Kidney epithelial cell (primary cell): ENCODE measurements at places on chromosomes 7 and 10.

GRCh38 chr10:34814223-34814912, 728 bp downstream of the PARD3 start:
- no peak for DNase-seq

DNA sequence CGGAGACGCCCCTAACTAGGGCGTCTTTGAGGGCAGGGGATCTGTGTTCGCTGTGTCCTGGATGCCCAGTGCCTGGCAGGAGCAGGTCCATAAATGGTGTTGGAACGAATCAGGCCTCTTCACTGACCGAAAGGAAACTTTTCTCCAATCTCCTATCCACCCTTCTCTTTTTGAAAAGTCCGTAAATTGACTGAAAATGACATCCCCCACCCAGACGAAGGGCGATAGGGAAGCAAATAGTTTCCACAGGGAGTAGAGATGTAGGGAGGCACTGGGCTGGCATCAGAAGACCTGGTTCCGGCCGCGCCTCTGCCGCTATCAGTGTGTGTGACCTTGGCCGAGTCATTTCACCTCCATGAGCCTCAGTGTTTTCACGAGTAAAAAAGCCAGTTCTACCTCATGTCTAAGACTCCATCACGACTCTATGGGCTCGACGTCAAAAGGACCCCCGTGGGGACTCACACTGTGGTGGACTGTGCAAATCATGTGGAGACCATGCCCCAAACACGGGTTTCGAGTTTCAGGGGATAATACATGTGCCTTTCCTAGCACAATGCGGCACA, 497 bp upstream of the RAB11FIP2 start:
- DNase-seq: no peak

GRCh38 chr10:19577381-19577780, 238.9 kb upstream of the PLXDC2 start:
- DNase-seq: no peak

DNA sequence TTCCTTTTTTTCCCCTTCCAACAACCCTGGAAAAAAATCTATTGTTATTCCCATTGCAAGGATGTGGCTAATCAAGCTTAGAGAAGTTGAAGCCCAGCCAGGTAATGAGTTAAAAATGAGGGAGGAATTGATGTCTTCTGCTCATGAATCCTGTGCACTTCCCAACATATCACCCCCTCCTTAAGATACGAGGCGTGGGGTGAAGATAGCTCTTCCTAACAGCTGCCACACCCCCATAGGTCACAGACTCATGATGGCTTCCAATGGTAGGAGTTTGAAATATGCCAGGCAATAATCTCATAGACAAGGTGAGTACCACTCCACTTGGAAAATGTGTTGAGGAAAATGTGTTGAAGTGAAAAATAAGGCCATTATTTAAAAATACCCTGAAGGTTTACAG, 71.3 kb upstream of the HECW1 start:
- no peak for DNase-seq

DNA sequence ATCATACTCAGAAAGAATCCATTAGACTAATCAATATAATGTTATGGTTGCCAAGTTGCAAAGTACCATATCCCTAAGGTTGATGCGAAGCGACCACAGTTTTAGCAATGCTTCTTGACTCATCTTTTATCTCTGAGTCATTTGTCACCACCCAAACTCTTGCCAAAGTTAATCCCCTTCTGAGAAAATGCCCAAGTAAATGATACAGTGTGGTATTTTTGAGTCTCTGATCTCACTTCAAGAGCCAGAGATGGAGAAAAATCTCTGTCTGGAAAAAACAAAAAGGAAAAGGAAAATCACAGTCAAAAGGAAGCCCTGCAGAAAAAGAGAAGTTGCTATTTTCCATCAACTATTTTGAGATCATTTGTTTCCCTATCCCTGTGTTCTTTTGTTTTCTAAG, 26.7 kb upstream of the OTUD1 start:
- DNase-seq: peak; percentile 25

GRCh38 chr10:525565-526315, 163.7 kb downstream of the DIP2C start:
- DNase-seq: no peak

DNA sequence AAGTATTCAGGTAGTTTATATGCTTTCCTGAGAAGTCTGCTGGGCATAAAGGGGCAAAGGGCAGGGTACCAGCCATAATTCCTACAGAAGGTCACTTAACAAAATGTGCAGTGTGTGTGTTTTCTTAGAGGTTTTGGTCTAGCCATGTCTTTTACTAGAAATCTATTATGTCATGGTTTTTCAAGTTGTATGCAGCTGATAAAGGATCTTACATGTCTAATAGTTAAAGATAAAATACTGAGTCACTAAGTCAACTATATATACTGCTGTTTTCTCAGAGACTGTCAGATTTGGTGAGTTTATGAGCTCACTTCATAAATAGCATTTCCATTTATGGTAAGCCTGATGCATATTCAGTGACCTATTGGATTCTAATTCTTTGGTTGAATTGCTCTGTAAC, 7.7 kb downstream of the CASP2 start:
- DNase-seq: no peak

GRCh38 chr7:75559976-75560365, 67.9 kb downstream of the SPDYE5 start:
- DNase-seq: no peak

- DNase-seq: no peak
Observed at GRCh38 chr7:2843711-2844152, 376 bp downstream of the GNA12 start.

DNA sequence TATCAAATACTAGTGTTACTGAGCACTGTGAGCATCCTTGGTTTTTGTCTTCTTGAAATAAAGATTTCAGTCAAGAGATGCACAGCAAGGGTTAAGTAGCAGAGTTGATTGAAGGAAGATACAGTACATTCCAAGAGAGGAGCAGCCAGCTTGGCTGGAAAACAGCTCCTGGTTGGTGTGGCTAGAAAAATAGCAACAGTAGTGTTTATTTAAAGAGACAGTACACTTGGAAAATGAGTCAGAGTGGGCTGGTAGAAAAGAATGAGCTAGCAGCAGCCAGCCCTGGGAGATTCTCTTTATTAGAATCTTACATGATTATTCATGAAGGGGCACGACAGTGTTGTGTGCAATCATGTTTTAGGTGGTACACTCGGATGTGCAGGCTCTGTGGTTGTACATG, 1016.4 kb upstream of the SORCS1 start:
- DNase-seq: no peak

DNA sequence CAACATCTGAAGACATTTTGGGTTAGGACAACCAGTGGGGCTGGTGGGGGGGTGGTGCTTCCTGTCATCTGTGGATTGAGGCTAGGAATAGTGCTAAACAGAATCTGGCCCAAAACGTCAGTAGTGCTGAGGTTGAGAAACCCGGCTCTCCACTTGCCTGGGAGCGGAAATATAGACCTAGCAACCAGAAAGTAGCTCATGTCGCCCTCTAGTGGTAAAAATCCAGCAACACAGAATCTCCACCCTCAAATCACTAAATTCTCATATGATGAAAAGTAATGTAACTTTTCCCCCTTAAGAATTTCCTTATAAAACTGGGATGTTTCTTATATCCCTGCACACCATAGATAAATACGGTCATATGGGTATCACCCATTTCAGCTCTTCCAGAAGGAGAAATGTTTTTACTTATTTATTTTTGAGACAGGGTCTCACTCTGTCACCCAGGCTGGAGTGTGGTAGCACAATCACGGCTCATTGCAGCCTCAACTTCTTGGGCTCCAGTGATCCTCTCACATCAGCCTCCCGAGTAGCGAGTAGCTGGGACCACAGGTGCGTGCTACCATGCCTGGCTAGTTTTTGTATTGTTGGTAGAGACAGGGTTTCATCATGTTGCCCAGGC, 34.4 kb downstream of the ZC3HAV1 start:
- DNase-seq: peak; percentile 38

GRCh38 chr7:30906014-30906413, 5.6 kb upstream of the AQP1 start:
- no peak for DNase-seq

DNA sequence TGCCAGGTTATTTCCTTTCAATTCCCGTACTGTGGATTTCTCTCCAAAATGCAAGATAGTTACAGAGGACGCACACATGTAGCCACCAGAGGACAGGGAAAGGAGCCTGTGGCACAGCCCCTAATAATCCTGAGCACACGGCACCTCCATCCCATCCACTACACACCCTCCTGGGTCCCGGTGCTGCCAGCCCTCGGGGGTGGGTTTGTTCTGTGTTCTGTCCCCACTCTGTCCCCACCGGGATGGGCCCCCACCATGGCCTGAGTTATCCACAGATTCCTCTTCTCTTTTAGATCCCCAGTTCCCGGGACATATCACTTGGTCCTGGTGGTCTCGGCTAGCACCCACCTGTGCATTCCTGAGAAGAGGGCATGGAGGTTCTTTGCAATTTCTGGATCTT, 196.9 kb upstream of the PPP2R2D start:
- no peak for DNase-seq

DNA sequence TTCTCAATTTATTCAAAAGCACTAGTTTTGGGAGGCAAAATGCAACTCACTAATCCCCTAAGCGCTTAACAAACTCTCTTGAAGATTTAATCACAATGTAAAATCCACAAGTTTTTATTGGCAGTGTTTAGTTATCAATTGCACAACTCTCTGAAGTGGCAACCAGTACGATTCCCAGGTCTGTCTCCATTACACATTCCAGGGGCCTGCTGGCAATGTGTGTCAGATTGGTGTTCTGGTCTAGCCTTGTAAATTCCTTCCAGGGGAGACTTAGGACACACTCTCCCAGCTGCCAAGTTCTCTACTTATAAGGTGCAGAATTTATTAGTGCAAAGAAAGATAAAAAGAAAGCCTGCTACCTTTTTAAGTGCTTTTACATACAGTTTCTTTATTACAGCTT, 164.7 kb upstream of the HPS1 start:
- no peak for DNase-seq

DNA sequence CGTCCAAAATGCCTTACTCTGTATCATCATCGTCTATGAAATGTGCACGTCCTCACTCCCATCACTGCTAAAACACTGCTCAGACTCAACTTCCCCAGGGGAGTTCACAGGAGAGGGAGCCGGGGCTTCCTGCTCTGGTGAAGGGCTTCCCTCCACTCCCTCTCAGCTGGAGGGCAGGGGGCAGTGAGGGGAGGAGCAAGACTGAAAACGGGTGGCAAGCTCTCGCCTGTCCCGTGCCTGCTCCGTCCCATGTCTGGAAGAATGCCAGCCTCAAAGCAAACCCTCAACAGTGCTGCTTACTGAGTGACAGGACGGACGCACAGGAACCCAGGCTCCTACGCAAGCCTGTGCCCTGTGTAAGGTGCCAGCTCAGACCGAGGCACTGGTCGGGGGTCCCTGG, 25.1 kb downstream of the PRKAG2 start:
- DNase-seq: no peak

GRCh38 chr7:151671514-151671913, 151.8 kb upstream of the RHEB start:
- DNase-seq: no peak
